Activated naive CD4-positive, alpha-beta T cell treated with anti-CD3 and anti-CD28 coated beads, Interleukin-2, amount 50 U/mL, for 72 hours (primary cell): ENCODE measurements at places on chromosomes 3 and 15. TPM values are rescaled to one million over a fixed set of nuclear protein-coding genes. Genes with fewer than 3 reads are reported as not detected.

Gene SLC25A36
- 47.2 TPM for total RNA-seq

DNA sequence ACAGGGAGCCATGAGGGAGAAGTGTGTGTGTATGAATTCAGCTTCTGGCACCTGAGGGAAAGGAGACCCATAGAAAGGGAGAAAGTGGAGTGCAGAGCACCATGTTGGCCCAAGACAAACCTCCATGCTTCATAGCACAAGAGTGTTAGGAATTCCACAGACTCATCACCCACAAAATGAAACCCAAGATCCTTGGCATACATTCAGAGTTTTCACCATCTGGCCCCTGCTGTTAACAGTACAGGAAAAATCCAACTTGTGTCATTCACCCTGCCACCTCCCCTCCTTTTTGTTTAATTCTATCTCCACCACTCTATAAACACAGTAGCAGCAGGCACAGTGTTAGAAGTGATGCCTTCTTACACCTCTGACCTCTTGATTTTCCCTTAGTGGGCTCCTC, 60.0 kb upstream of the MNS1 start:
- no peak for DNase-seq

DNA sequence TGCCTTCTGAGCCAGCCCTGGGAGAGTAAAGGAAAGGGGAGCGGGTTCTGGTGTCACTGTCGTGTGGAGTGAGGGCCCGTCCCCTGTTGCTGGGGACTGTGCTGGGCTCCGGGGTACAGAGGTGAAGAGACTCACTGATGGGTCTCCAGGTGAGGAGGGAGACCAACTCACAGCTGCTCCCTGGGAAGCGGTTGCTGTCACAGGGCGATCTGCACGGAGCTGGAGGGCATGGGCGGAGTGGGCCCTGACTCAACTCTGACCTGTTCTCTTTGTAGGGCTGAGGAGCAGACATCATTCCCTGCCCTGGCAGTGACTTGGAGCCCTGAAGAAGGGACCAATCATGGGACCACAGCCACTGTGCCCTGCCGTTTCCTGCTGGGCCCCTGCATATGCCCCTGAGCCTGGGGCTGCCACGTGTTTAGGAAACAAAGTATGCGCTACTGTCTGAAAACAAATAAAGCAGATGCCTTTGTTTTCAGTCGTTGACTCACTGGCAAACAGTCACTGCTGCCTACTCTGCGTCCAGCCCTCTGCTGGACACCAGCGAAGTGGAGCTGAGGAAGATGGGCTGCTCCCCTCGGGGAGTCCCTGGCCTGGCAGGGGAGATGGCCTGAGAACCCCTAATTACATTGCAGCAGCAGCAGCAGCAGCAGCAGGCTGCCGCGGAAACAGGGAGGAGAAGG, 22.9 kb upstream of the PLXNA1 start:
- DNase-seq, result no peak

Gene UPK1B
- not detected for total RNA-seq

Gene PLA2G4E
- not detected for total RNA-seq

- DNase-seq, result no peak
Observed at GRCh38 chr3:69235882-69236281, 113.5 kb upstream of the LMOD3 start.
